ENCODE measurements at places on chromosomes 12 and 14. TPM values are rescaled to one million over a fixed set of nuclear protein-coding genes. Genes with fewer than 3 reads are reported as not detected.

TMEM116 gene
- total RNA-seq, result 38.5 TPM

SLC2A13 gene
- total RNA-seq, result 127 TPM

NEUROD4 gene
- 0.23 TPM for total RNA-seq

KRT76 gene
- not detected for total RNA-seq

ITFG2 gene
- total RNA-seq, result 14.5 TPM
